Adrenal gland (tissue), 19 donors: ENCODE measurements at places on chromosomes 5 and 9.
A peak's percentile ranks its signal among the peaks of the same experiment; 100 is the strongest.

- DNase-seq: no peak
Measured at GRCh38 chr9:20037699-20038098, 248.9 kb upstream of the SLC24A2 start.

DNA sequence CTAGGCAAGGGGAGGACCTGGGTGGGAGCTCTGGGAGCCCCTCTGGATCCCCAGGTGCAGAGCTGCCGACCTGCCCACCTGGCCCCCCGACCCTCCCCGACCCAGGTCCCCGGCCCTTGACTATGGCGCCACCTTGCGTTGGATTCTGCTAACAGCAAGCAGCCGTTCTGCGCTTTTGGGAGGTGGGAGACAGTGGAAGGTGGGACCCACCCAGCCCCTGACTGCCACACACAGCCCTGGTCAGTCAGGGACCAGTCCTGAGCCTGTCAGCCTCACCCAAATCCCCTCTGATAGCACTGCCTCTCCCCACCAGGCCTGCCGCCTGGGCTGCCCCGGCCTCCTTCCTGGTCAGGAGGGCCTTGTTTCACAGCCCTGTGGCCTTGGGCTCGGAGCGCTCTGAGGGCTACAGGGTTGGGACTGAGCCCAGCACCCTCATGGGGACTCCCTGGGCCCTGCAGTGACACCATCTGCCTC, 77.9 kb downstream of the HMCN2 start:
- peak; percentile 42 for DNase-seq

GRCh38 chr9:135228345-135228982, 141.0 kb downstream of the OLFM1 start:
- no peak for DNase-seq

DNA sequence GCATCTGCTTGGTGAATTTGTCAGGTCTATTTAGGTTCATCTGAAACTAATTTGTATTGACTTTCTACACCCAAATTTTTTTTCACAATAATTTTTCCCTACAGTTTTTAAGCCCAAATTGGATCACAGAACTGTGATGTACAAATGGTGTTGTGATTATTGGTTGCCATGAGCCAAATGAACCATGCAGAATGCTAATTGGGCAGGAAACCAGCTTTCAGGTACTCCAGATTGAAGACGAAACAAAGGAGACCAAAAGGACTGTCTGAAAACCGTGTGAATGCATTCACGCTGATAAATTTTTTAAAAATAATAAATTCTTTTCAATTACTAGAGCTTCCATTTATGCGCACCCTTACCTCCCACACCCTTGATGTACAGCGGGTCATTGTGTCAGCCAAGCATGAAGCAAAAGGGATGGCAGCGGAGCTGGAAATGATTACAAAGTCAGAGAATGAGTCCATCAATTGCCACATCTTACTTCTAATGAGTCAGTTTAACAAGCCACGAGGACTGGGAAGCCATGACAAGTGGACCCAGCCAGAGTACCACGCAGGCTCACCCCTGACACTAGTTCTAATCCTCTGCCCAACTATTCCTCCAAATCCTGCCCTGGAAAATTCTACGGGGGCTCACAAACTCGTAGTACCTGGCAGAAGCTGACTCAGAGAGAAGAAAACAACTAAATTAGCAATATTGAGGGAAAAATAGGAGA, 66.5 kb downstream of the SEMA6A start:
- no peak for DNase-seq

DNA sequence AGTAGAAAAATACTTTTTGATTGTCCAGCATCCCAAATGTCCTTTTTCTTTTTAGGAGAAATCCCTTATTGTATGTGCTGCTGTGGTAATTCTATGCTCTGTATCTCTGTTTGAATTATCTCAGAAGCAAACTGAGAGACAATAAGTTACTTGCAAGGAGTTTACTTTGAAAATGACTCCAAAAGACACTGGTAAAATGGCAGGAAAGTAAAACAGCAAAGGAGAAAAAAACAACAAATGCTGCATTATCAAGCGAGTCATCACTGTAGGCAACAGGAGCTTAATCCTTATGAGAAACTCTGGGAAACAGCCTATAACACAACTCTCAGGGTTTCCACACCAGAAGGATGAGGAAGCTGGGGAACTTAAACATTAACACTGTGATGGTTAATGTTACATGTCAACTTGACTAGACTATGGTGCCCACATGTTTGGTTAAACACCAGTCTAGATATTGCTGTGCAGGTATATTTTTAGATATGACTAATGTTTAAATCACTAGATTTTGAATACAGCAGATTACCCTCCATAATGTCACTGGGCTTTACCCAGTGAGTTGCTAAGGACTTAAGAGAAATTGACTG, 92.6 kb upstream of the GAS1 start:
- no peak for DNase-seq

- no peak for DNase-seq
Measured at GRCh38 chr9:8014997-8015682, 215.6 kb upstream of the DMAC1 start.

DNA sequence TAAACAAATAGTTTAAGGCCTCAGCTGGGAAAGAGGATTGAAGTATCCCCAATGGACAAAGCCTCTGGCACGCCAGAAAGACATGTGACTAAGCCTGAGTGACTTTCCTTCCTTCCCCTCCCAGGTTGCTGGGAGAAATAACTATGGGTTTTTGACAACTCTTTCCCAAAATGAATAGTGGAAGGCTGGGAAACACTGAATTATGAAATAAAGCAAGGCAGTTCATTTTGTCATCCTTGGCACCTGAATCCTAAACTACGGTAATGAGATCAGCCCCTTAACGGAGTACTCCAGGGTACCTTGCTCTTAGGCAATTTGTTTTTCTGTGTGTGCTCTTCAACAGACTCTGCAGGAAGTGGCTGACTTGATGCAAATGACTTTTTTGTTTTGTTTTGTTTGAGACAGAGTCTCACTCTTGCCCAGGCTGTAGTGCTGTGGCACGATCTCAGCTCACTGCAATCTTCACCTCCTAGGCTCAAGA, 75.2 kb downstream of the LMNB1 start:
- no peak for DNase-seq

- no peak for DNase-seq
Measured at GRCh38 chr5:98780390-98780789, 6.9 kb downstream of the RGMB start.

DNA sequence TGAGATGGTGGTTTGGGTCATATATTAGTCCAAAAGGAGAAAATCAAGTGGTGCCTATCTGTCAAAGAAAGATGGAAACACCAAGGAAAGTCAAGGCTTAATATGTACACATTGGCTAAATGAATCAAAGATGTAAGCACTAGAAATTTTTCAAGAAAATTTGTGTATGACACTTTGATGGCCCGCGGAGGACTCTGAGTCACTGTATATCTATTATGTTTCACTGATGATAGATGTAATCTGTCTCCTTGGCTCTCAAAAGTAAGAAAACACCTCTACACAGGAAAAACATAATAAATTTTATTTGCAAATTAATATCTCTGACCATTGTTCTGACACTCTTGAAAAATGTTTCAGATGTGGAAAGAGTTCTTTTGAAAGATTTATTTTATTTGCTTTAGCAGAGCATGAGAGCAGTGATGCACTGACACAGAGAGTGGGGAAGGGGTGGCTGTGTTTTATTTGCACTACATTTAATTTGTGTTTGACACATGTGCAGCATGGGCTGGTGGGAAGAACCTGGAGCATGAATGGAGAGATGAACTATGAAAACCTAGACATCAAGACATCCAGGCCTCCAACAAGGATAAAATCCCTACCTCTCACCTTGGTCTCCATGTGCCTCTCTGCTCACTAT, 180.8 kb upstream of the GAS1 start:
- no peak for DNase-seq

GRCh38 chr9:135243201-135244190, 156.0 kb downstream of the OLFM1 start:
- DNase-seq: no peak
